Psoas muscle (tissue), 8 donors: ENCODE measurements at places on chromosomes 4 and X. TPM values are rescaled to one million over a fixed set of nuclear protein-coding genes. Genes with fewer than 3 reads are reported as not detected.

- DNase-seq: no peak
These were observed 1.9 kb downstream of the EFNB1 start for GRCh38 chrX:68830419-68831404.

GRCh38 chr4:38989487-38989886 is 42.7 kb downstream of the TMEM156 start:
- DNase-seq: no peak

Gene MAGEA6
- total RNA-seq: not detected

Gene MSANTD1
- 0.87 TPM for total RNA-seq

DNA sequence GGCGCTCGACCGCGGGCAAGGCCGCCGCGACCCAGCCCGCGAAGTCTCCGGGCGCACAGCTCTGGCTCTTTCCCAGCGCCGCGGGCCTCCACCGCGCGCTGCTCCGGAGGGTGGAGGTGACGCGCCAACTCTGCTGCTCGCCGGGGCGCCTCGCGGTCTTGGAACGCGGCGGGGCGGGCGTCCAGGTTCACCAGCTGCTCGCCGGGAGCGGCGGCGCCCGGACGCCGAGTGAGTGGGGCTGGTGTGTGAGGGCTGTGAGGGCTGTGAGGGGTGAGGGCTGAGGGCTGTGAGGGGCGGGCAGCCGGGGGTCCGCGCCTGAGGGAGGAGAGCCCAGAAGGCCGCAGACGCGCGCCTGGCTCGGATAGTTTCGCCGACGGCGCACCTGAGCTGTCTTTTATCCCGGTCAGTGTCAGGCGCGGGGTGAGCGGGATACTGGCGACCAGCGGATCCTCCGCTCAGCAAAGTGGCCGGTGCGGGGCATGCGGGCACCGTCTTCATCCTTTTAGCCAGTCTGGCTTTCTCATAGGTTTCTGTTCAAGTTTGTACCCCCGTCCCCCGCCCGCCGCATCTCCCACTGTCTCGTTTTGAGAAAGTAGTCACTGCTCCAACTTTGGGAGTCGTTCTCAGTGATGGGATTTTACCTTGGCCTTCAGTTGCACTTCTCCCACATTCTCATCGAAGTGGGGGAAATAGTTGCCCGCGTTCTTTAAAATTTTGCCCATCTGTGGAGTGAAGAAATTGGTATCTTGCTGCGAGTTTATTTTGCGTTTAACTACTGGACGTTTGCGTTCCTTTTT is 586 bp downstream of the HERC5 start:
- peak; percentile 67 for DNase-seq

Gene FHDC1
- 0.27 TPM for total RNA-seq

DNA sequence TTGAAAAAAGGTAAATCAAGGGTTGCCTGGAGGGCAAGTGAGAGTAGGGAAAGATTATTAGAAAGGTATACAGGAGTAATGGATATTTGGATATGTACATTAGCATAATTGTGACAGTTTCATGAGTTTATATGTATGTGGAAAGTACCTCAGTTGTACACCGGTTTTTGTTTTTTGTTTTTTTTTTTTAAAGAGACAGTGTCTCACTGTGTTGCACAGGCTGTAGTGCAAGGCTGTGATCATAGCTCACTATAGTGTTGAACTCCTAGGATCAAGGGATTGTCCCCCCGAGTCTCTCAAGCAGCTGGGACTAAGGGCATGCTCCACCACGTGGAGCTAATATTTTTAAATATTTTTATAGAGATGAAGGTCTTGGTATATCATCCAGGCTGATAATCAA is 15.3 kb upstream of the HPGD start:
- no peak for DNase-seq

GRCh38 chrX:130110379-130111219 is at the start of gene ELF4:
TSS of gene ELF4 (minus strand) at chrX:130110497. CDS start at chrX:130081330, 29,167 bp downstream.
- DNase-seq: peak; percentile 50

- DNase-seq: no peak
These were observed 34.4 kb downstream of the GLRA3 start for GRCh38 chr4:174794543-174795094.

GRCh38 chr4:107216379-107216778 is 180.3 kb upstream of the DKK2 start:
- no peak for DNase-seq

Gene PPEF2
- not detected for total RNA-seq

- peak; percentile 79 for DNase-seq
These were observed at the start of gene TBL1X for GRCh38 chrX:9464435-9465371. TSS of gene TBL1X (plus strand) at chrX:9465058. CDS start at chrX:9653587, 188,529 bp downstream.

DNA sequence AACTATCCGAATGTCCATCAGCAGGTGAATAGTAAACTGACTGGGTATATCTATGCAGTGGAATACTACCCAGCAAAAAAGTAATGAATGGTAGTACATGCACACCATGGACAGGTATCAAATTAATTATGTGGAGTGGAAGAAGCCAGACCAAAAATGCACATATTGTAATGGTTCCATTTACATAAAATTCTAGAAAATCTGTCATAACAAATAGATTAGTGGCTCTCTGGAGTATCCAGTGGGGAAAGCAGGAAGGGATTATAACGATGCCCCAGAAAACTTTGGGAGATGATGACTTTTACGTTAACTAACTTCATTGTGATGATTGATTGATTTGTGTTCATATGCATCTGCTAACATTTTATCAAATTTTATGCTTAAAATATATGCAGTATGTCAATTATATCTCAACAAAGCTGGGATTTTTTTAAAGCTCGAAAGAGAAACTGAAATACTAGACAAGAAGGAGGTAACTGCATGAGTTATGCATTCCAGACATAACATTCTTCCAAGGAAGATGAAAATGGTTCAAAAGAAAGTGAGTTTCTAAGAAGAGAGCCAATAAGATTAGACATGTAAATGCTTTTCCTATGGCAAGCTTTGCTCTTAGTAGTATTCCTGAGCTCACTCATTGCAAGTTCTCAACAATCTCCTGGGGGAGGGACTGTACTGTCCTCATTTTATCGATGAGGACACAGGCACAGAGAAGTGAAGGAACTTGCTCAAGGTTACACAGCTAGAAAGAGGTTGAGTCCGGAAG is 58.6 kb upstream of the MSX1 start:
- no peak for DNase-seq

GRCh38 chrX:153827016-153827415 is 3.3 kb downstream of the PDZD4 start:
- DNase-seq: no peak

DNA sequence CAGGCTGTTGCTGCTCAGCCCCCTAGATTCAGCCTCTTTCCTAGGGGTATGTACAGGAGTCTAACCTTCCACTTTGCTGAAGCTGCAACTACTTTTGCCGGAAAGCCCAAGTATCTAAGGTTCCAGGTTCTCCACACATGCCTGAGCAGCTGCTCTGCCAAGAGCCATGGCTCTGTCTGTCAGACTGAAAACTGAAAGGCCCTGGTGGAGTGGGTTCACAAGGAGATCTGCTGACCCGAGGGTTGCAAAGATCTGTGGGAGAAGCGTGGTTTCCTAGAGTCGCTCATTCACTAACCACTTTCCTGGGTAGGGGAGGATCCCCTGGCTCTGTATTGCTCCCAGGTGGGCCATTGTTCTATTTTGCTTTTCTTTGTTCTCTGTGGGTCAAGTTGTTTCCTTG is 6.0 kb upstream of the PNMA6F start:
- no peak for DNase-seq

Gene USP11
- total RNA-seq: 39.8 TPM

GRCh38 chrX:97266406-97267121 is 382.9 kb downstream of the RPA4 start:
- DNase-seq: no peak

Gene NALF2
- total RNA-seq: 0.14 TPM

DNA sequence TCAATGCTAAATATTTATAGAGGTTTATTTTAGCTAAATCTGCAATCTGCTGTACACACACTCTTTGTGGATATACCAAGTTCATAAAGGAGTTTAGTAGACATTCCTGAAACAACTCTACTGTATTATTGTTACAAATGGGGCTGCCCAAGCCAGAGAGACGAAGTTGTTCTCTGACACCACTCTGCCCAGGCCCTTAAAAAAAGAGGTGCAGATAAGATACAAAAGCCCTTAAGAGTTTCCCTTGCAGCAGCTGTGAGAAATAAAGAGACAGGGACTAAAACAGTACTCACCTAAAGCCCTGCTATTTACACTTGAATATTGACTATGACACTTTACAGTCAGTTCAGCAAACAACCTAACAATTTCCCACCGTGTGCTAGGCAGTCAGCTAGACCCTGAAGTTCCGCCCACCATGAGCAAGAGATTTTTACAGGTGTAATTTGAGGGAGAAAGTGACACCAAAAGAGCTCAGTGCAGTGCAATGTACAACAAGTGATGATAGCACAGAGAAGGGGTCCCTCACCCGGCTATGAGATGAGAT is 191.7 kb downstream of the PRDM5 start:
- DNase-seq: no peak

DNA sequence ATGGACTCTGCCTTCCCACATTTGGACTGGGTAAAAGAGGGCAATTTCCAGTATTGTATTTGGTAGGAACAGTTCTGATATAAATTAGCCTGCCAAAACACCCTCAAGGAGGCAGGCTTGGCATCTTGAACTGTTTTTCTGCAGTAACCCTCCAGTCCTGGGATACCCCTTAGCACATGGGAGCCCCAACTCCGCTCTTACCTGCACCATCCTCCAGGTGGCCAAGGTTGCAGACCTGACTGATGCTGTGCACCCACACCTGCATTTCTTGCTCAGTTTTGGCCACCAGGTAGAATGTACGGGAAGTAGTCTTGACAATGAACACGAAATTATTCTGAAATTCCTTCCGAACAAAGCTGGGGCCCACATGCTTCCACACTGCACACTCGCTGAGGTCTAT is 35.1 kb downstream of the GAB3 start:
- DNase-seq: no peak

Gene GDPD2
- total RNA-seq: not detected

- no peak for DNase-seq
These were observed 21.5 kb downstream of the PKD2 start for GRCh38 chr4:88028946-88029345.

GRCh38 chr4:113837397-113837796 is 75.9 kb upstream of the CAMK2D start:
- no peak for DNase-seq

GRCh38 chrX:130176354-130176776 is 4.6 kb downstream of the RAB33A start:
- no peak for DNase-seq

GRCh38 chr4:178672512-178672911 is 1230.3 kb upstream of the AGA start:
- DNase-seq: no peak

Gene FDCSP
- not detected for total RNA-seq

GRCh38 chrX:85012098-85012497 is 8.4 kb downstream of the APOOL start:
- no peak for DNase-seq

- no peak for DNase-seq
These were observed 121.3 kb downstream of the GPR143 start for GRCh38 chrX:9644335-9644734.

DNA sequence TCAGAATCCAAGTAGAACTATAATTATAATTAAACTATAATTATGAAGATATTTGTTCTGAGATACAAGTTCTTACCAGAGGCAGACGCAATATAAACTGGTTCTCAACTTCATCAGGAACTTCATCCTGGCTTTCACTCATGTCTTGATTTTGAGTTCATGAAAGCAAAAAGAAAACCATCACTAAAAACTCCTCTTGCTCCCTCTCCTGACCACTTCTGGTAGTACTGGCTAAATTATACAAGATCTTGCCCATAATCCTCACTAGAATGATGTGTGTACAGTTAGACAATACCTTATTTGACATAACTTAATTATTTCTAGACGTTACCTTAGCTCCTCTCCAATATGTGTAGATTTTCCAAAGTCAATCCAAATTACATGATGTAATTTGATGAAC is 3.7 kb downstream of the TAF7L start:
- DNase-seq: no peak

GRCh38 chrX:12526306-12526705 is 264.9 kb upstream of the PRPS2 start:
- DNase-seq: no peak

DNA sequence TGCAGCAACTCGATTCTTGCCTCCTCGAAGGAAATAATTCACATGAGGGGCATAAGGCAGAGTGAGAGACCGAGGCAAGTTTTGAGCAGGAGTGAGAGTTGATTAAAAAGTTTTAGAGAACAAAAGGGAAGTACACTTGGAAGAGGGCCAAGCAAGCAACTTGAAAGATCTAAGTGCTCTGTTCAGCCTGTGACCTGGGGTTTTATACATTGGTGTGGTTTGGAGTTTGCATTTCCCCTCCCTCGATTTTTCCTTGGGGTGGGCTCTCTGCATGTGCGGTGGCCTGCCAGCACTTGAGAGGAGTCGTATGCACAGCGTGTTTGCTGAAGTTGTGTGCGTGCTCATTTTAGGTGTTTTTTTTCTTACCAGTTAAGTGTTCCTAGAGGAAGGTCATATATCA is 356.4 kb downstream of the KLHL4 start:
- DNase-seq: no peak

DNA sequence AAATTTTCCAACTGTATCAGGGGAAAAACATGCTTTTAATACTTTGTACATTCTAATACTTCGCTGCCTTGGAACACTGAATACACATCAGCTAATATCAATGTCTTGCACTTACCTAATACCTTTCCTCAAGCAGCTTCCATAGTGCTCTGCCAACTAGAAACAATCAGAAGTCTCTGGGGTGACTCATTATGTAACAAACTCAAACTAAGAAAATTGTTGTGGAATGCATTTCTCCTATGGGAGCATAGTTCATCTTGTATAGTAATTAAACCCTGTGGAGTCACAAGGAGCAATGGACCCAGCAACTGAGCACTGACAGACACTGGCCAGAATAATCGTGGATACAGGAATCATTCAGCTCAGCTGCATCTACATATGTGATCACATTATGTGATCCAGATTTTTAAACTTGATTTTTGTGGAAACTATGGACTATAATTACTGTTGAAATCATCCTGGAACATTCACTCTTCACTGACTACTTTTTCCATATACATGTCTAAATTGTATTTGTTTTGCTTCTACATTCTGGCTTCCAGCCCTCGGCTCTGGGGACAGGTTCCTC is 496.9 kb downstream of the TMA16 start:
- no peak for DNase-seq

DNA sequence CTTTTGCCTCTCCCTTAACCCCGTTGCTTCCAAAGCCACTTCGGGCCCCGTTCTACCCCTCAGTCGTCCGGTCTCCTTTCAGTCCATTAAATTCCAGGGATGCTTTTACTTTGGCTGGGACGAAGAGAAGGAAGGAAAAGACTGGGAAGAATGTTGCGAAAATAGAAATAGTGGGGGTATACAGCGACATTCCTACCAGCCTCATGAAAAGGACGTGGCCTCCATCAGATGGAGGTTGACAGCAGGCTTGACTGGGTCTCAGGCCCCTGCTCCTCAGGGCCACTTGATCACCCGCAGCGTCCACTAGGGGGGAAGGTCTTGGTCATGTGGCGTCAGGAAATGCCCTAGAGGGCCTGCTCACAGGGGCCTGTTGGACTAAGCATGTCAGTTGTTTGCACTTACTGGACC is 657 bp upstream of the ANKRD50 start:
- peak; percentile 63 for DNase-seq

DNA sequence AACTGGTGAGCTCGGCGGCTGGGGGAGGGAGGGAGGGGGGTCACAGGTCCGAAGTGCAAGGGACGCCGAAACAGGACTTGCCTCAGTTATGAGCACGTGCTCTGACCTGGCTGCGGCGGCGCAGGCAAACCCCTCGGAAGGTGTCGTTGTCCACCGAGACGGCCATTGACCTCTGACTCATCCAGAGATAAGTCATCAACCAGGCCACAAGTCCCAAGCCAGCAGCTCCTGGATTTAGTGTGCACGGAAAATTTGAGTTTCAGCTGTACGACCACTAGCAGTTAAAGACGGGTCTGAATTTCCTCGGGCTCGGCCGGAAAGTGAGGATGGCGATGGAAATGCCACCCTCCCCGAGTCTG is 674 bp downstream of the SH3D19 start:
- DNase-seq: peak; percentile 85

- DNase-seq: peak; percentile 25
These were observed 215.2 kb upstream of the PSAPL1 start for GRCh38 chr4:7649741-7650531.

Gene ELMOD2
- 10.0 TPM for total RNA-seq
